Activated T-helper 1 cell treated with anti-CD3 and anti-CD28 coated beads, Interleukin-12 subunit alpha, Interleukin-12 subunit beta, Interleukin-2, Interleukin-4 antibody, amounts not matched to agents 30 ng/mL and 10 ng/mL and 1 ng/mL, durations not matched to agents 14 hours and 24 hours and 36 hours (primary cell): ENCODE measurements at places on chromosomes 2 and 18. TPM values are rescaled to one million over a fixed set of nuclear protein-coding genes. Genes with fewer than 3 reads are reported as not detected.

SERPINB13 gene
- total RNA-seq, result not detected in 2 replicates

TUBA3E gene
- not detected in 2 replicates for total RNA-seq

CYTIP gene
- 296 and 302 TPM in 2 replicates for total RNA-seq

DNA sequence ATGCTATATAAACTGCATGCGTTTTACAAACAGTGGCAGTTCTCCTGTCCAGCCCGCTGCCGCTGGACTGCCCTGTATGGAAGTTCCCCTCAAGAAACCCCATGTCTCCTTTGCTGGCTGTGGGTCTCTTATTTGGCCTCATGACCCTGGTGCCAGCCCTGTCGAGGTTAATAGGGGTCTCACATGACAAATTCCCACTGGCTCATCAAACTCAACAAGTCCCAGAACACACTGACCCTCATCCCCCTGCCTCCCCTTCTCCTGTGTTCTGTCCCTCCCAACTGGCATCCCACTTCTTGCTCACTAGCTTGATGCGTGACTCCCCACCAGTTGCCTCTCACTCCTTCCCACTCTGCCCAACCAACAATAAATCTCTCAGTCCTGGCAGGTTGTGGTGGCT is 137.6 kb upstream of the HS6ST1 start:
- H3K27ac ChIP-seq, result no peak overlapping the region
- no peaks in the 10 kb centered on the region for H3K4me1 ChIP-seq
- no peak overlapping the region for H3K4me3 ChIP-seq
- no peak for DNase-seq

DNA sequence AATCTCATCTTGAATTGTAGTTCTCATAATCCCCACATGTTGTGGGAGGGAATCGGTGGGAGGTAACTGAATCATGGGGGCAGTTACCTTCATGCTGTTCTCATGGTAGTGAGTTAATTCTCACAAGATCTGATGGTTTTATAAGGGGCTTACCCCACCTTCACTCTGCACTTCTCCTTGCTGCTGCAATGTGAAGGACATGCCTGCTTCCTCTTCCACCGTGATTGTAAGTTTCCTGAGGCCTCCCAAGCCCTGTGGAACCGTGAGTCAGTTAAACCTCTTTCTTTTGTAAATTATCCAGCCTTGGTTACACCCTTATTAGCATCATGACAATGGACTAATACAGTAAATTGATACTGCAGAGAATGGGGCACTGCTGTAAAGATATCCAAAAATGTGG is 57.9 kb downstream of the SCN7A start:
- H3K4me1 ChIP-seq, result no peaks in the 10 kb centered on the region
- no peaks in the 10 kb centered on the region for H3K36me3 ChIP-seq
- no peak for DNase-seq
- no peak overlapping the region for H3K27ac ChIP-seq
- H3K27me3 ChIP-seq, result no peaks in the 10 kb centered on the region
- H3K4me3 ChIP-seq, result no peak overlapping the region

GRCh38 chr2:240469740-240470139 is 34.3 kb downstream of the GPC1 start:
- no peak overlapping the region for H3K27ac ChIP-seq
- no peaks in the 10 kb centered on the region for H3K4me1 ChIP-seq
- no peaks in the 10 kb centered on the region for H3K36me3 ChIP-seq
- no peak overlapping the region for H3K4me3 ChIP-seq
- no peak for DNase-seq
- H3K27me3 ChIP-seq, result no peaks in the 10 kb centered on the region

- DNase-seq, result no peak
- H3K4me3 ChIP-seq, result no peak overlapping the region
- no peak overlapping the region for H3K27ac ChIP-seq
- H3K27me3 ChIP-seq, result no peaks in the 10 kb centered on the region
- H3K36me3 ChIP-seq, result no peaks in the 10 kb centered on the region
- no peaks in the 10 kb centered on the region for H3K4me1 ChIP-seq
Measured at GRCh38 chr2:5953525-5953924, 261.3 kb downstream of the SOX11 start.

GRCh38 chr2:101758001-101758400 is 60.5 kb downstream of the MAP4K4 start:
- peak overlapping the region; percentile 7 for H3K27ac ChIP-seq
- no peak overlapping the region for H3K4me3 ChIP-seq

GRCh38 chr18:42363446-42364441 is 408.7 kb downstream of the PIK3C3 start:
- no peak overlapping the region for H3K27ac ChIP-seq
- no peak overlapping the region for H3K4me3 ChIP-seq
- H3K27me3 ChIP-seq, result no peaks in the 10 kb centered on the region
- no peaks in the 10 kb centered on the region for H3K36me3 ChIP-seq

GRCh38 chr2:66408905-66409304 is 26.0 kb upstream of the MEIS1 start:
- DNase-seq, result no peak
- no peak overlapping the region for H3K4me3 ChIP-seq
- no peaks in the 10 kb centered on the region for H3K36me3 ChIP-seq
- no peaks in the 10 kb centered on the region for H3K27me3 ChIP-seq
- H3K27ac ChIP-seq, result no peak overlapping the region

DNA sequence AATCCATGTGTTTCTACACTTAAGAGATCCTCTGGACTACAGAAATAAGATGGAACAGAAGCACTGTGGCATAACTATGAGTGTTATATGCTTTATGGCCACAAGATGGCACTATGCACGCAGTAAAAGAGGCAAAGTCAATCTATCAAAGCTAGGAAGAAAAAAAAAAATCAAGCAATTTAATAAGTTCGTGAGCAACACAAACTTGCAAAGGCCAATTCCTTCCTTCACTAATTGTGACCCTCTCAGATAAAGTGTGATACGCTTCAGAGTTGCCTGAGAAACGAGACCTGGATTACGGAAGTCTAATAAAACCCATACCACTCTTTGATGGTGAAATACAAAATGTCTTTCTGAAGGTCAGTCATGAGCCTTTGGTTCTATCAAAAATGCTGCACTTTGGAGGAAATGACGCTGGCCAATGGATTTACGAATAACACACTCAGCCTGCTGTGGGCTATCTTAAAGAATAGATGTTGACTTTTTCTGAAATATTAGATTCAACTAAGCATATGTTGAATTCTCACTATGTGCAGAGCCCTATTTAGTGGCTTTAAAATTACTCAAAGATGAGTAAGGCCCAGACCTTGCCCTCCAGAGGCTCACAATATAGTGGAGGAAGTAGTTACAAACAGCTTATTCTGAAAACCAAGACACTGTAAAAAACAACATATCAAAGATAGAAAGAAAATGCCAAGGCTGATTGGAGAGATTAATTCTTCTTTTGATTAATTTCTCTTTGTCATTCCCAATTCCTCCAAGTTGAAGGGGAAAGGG is 35.5 kb upstream of the TTR start:
- no peak overlapping the region for H3K27ac ChIP-seq
- H3K4me1 ChIP-seq, result no peaks in the 10 kb centered on the region
- peaks cover 6% of the 10 kb centered on the region for H3K27me3 ChIP-seq
- no peaks in the 10 kb centered on the region for H3K36me3 ChIP-seq
- peak; percentile 6 for DNase-seq

DNA sequence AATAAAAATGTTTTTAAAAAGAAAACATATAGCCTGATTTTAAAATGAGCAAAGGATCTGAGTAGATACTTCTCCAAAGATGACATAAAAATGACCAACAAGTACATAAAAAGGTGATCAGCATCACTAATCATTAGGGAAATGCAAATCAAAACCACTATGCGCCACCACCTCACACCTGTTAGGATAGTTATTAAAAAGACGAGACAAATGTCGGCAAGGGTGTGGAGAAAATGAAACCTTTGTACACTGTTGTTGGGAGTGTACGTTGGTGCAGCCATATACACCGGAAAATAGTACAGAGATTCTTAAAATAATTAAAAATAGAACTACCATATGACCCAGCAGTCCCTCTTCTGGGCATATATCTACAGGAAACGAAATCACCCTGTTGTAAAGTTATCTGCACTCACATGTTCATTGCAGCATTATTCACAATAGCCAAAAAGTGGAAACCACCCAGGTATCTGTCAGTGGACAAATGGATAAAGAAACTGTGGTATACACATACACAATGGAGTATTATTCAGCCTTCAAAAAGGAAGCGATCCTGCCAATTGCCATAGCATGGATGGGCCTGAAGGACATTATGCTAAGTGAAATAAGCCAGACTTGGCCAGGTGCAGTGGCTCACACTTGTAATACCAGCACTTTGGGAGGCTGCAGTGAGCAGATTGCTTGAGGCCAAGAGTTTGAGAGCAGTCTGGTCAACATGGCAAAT is 91.6 kb downstream of the PRKRA start:
- H3K4me3 ChIP-seq, result no peak overlapping the region
- no peaks in the 10 kb centered on the region for H3K36me3 ChIP-seq
- H3K27ac ChIP-seq, result no peak overlapping the region
- DNase-seq, result no peak
- H3K27me3 ChIP-seq, result peaks cover 8% of the 10 kb centered on the region

GRCh38 chr18:29753379-29753778 is 1289.2 kb downstream of the DSC3 start:
- no peak for DNase-seq
- H3K4me3 ChIP-seq, result no peak overlapping the region
- no peaks in the 10 kb centered on the region for H3K4me1 ChIP-seq

- peaks cover 2% of the 10 kb centered on the region for H3K27me3 ChIP-seq
- H3K4me1 ChIP-seq, result no peaks in the 10 kb centered on the region
- H3K36me3 ChIP-seq, result no peaks in the 10 kb centered on the region
- DNase-seq, result no peak
- H3K27ac ChIP-seq, result no peak overlapping the region
Measured at GRCh38 chr18:75654386-75654785, 226.9 kb upstream of the SMIM21 start.

- no peaks in the 10 kb centered on the region for H3K27me3 ChIP-seq
- no peaks in the 10 kb centered on the region for H3K36me3 ChIP-seq
- DNase-seq, result no peak
- H3K27ac ChIP-seq, result no peak overlapping the region
- H3K4me1 ChIP-seq, result no peaks in the 10 kb centered on the region
Measured at GRCh38 chr2:101188683-101189405, 37.7 kb upstream of the TBC1D8 start.

- no peak for DNase-seq
- H3K36me3 ChIP-seq, result peaks cover 31% of the 10 kb centered on the region
- peak overlapping the region; percentile 61 for H3K4me3 ChIP-seq
- H3K27ac ChIP-seq, result peak overlapping the region; percentile 90
Measured at GRCh38 chr2:207144173-207144785, 21.5 kb downstream of the KLF7 start.

DNA sequence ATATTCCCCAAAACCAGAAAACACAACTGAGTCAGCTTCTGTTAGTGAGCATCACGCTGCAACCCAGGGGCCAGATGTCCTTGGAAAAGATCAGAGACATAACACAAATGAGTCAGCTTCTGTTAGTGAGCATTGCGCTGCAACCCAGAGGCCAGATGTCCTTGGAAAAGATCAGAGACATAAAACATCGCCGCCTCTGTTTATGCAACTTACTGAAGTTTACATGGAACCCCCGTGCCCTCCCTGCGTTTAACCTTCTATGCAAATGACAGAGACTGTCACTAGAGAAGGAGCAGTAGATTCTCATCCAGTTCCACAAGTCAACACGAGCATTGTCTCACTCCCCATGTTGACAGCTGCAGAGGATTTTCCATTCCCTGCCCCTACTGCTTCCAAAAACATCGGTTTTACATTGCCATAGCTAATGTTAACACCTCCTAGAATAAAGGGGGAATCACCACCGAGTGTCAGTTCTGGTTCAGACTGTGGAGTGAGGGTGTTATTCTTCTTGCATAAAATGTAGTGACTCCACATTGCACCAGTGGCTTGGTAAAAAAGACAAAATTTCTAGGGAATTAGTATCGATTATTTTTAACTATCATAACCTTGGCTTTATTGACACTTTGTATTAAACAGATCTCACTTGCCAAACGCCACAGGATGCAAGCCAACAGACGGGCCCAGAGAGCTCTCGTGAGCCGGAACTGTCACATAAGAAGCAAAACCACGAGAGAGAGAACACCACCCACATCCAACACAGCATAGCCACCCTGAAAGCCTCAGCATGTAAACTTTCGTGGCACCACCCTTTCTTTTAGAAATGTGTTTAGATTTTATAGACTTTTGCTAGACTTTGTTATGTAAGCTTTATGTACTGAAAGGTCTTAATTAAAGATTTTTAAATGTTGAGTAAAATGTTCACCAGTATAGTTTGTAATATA is 87.7 kb downstream of the SH3YL1 start:
- peak overlapping the region; percentile 62 for H3K4me3 ChIP-seq
- no peak overlapping the region for H3K27ac ChIP-seq
- peaks cover 18% of the 10 kb centered on the region for H3K27me3 ChIP-seq
- H3K4me1 ChIP-seq, result peaks cover 30% of the 10 kb centered on the region
- peak; percentile 31 for DNase-seq

- H3K4me3 ChIP-seq, result no peak overlapping the region
- H3K27me3 ChIP-seq, result no peaks in the 10 kb centered on the region
- no peaks in the 10 kb centered on the region for H3K4me1 ChIP-seq
- H3K27ac ChIP-seq, result no peak overlapping the region
- H3K36me3 ChIP-seq, result no peaks in the 10 kb centered on the region
Measured at GRCh38 chr2:129755786-129756185, 223.7 kb upstream of the RAB6C start.

DNA sequence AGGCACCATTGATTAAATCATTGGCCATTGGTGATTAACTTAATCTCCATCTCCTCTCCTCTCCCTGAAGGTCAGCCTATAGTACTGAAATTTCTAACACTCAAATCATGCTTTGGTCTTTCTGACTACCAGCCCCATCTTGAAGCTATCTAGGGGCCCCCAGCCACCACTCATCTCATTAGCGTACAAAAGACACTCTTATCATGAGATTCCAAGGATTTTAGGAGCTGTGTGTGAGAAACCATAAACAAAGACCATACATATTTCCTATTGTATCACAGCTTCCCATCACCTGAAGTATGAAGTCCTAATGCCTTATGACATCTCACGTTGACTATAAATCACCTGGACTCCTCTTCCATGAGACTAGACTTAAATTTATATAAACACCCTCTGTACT is 94.0 kb upstream of the B3GNT2 start:
- no peak overlapping the region for H3K4me3 ChIP-seq
- no peaks in the 10 kb centered on the region for H3K27me3 ChIP-seq
- no peaks in the 10 kb centered on the region for H3K4me1 ChIP-seq

- H3K27me3 ChIP-seq, result no peaks in the 10 kb centered on the region
- no peak overlapping the region for H3K4me3 ChIP-seq
- H3K27ac ChIP-seq, result no peak overlapping the region
- no peak for DNase-seq
- peaks cover 16% of the 10 kb centered on the region for H3K4me1 ChIP-seq
Measured at GRCh38 chr2:156589381-156590079, 153.4 kb downstream of the GPD2 start.

DNA sequence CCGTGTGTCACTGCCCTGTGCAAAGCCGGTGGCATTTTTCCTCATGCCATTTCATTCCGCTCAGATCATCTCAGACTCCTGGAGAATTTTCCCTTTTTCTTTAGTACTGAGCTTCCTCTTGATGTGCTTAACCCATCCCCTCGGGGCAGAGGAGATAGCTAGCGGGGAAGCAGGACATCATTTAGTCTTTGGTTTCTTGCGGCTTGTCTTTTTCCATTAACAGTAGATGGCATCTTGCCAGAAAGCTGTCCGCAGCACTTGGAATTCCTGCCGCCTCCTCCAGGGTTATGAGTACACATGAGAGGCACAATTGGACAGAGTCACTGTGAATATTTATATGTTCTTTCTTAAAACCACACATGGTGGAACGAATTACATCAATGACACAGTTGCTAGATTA is 226.6 kb downstream of the ALPK2 start:
- H3K4me1 ChIP-seq, result peaks cover 14% of the 10 kb centered on the region
- H3K27me3 ChIP-seq, result no peaks in the 10 kb centered on the region
- no peak for DNase-seq
- H3K36me3 ChIP-seq, result no peaks in the 10 kb centered on the region
- no peak overlapping the region for H3K4me3 ChIP-seq
